D341Med (cell line): ENCODE measurements at places on chromosomes 12 and 14.

GRCh38 chr12:100824476-100824875 lies 29.9 kb downstream of the ANO4 start:
- no peak for DNase-seq

DNA sequence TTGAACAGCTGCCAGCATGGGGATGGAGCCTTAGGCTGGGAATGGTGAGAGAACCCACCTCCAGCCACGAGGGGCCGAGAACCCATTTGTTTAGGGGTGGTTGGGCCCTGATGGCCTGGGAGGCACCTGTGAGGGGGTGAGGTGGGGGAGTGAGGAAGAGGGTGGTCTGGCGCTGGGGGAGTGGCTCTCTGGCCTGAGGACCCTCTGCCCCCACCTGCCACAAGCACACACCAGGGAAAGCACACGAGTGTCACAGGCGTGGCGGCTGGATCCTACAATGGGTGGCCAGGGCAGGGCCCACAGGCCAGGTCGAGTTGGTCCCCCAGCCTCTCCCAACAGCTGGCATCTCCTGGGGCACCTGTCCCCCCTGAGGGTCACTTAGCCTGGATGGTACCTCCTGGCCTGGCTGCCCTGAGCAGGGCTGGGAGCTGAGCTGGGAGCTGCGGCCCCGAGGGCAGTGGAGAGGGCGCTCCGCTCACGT lies 340.5 kb downstream of the TMEM121 start:
- no peak for DNase-seq

DNA sequence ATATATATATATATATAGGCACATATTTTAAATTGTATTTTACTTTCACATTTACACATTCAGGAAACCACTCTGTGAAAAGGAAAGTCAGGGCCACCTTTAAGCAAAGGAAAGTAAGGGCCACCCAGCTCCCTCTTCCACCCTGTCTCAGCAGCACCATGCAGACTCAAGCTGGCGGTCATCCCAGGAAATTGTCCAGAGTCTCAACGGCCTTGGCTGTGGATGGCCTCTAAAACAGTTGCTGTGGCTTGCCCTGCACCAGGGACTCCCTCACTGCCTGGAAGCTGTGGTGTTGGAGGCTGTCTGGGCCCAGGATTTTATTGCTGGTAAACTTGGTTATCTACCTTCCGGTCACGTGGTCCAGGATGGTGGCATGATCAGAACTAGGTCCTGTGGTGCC lies 11.8 kb upstream of the RPL10L start:
- DNase-seq, result no peak

DNA sequence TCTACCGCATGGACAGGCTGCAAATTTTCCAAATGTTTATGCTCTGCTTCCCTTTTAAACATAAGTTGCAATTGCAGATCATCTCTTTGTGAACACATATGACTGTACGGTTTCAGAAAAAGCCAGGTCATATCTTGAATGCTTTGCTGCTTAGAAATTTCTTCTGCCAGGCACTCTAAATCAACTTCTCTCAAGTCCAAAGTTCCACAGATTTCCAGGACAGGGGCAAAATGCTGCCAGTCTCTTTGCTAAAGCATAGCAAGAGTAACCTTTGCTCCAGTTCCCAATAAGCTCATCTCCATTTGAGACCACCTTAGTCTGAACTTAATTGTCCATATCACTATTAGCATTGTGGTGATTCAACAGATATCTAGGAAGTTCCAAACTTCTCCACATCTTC lies 13.6 kb upstream of the RERGL start:
- DNase-seq, result no peak
